Skeletal muscle cell (primary cell): ENCODE measurements at places on chromosomes 12 and 14.

GRCh38 chr14:44741431-44741830, 220.3 kb downstream of the KLHL28 start:
- DNase-seq, result no peak

- DNase-seq, result no peak
These were observed 104.3 kb downstream of the RBM19 start for GRCh38 chr12:113861708-113862312.

DNA sequence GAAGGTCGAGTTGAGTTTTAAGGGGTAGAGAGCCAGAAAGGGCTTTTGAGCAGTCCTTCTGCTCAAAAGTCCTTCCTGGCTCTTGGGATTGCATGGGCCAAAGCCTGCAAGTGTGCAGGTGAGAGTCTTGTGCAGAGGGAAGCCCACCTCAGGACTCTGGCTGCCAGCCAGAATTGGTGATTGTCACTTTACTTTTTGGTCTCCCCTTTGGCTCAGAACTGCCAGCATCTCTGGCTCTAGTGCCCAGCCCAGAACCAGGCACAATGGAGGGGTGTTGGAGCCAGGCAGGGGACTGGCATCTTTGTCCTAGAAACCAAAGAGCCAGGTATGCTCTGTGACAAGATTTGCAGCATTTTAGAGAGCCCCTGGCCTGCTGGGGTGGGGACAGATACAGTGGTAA, 23.5 kb downstream of the FAM222A start:
- DNase-seq, result no peak

GRCh38 chr12:6605421-6606330, 1.5 kb downstream of the CHD4 start:
- DNase-seq, result no peak

DNA sequence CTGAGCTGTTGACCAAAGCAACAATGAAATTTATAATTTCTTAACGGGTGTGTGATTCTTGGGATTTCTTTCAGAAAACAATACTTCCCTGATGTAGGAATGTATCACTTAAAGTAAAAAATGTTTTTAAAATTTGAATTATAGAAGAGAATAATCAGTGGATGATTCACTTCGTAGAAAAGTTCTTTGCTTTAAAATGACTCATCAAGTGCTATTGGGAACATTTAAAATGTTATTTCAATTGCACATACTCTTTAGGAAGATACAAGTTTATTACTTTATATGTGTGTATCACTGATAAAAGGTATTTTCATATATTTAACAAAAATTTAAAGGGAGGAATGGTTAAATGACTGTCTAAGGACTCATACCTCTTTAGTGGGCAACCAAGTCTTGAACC, 155.3 kb downstream of the PDE3A start:
- no peak for DNase-seq

- DNase-seq, result no peak
These were observed 20.3 kb downstream of the BCL11B start for GRCh38 chr14:99251721-99252120.

- no peak for DNase-seq
These were observed 29.1 kb downstream of the SLCO1A2 start for GRCh38 chr12:21305661-21306060.

DNA sequence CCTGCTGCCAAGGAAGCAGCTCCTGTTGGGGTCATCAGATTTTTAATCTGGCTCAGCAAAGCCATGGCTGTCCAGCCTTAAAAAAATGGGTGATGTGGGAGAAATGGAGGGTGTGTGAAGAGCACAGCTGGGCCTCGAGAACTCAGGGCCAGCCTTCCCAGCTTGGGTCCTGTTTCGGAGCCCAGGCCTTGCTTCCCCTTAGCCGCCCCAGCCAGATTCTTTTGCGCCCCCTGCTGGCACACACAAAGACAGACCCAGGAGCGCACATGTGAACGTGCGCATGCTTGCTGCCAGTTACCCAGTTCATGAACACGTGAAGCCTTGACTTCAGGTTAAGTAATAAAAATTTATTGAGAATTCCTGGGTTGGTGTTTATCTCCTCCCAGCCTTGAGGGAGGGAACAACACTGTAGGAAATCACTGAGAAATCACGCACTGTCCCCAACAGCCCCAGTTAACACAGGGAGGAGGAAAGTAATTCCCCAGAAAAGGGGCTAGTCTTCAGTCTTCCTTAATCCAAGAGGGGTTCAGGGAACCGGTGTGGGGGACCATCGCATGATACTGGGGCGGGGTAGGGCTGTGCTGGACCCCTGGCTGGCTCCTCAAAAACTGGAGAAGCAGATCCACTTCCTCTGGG, 5.3 kb downstream of the PHB2 start:
- peak; percentile 62 for DNase-seq

DNA sequence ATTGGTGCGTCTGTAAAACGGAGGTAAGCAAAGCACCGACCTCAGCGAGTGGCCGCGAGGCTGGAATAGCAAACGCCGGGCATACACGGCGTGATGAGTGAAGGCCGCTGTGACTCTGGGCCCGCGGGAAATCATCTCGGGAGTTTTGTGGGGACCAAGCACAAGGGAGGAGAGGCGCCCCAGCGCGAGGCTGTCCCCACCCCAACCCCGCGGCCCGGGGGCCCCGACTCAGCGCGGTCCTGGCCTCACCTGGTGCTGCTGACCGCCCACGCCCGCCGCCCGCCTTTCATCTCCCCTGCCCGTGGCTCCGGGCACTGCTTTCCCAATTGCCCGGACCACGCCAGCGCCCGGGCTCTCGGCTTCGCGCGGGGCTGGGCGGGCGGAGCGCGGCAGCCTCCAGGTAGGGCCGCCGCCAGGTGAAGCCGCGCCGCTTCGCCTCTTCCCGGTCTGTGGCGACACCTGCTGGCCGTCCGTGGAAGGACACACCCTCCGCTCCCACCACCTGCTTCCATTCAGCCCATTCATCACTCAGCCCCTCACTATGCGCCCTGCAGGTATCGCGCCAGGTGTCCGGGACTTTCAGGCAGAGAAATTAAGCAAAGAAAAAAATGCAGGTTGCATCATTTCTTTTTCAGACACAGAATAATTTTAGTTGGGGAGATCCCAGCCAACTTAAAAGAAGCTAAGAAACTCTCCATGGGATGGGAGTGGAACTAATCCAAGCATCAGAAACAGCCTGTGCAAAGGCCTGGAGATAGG, 360.4 kb downstream of the MED13L start:
- no peak for DNase-seq

DNA sequence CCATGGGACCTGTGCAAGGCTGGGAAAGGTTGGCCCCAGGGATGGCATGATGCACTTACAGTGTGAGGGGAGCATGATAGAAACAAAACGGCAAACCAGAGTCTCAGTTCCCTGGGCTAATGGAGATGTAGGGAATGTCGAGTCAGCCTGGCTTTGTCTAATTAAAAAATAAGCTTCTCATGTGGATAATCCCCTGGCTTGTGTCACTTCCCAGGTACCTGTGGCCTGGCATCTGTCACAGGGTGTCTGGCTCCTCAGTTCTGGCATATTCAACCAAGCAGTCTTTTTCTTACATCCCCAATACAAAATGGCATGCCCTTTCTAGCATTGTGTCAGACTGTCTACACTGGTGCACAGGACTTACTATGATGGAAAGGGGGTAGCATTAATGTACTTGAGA, 261.4 kb downstream of the GRIN2B start:
- DNase-seq, result no peak

GRCh38 chr14:99272899-99273765, 1.1 kb upstream of the BCL11B start:
- DNase-seq, result no peak

DNA sequence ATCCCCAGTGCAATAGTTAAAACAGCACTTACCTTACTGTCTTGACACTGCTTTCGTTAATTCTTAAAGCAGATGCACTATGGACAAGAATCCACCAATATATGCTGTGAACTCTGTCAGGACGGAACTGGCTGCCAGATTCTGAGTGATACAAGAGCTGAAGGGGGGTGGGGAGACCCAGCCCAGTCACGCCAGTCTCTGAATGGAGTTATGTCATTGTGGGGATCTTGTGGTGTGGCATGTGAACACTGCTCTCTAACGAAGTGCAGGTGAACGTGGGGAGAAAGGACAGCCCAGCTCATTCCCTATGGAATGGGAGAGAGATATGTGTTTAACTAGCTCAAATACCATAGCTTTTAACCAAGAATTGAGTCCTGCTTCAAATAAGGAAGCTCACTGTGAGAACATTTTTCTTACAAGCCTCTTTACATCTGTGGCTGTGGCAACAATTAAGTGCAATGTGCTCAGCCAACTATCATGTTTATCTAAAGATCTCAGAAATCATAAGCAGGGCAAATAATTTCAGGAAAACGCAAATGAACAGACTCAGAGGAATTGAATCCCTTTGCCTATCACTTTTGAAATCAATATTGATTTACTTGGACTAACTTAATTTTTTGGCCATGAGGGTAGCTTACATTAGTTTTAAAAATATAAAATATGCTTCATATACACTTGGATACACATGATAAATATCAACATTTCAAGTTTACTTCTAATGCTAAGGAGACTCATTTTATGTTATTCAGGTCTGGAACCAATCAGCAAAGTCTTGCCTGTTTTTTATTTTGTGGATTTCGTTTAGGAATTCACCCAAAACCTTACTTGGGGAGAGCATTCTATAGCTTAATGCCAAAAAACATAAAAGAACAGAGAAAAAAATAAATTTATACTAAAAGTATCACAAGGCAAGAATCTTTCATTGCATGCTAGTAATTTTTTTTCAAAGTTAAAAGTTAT, at the start of gene LUM:
LUM (minus strand) TSS at position 129 of the 960 bp plus-strand sequence. CDS start 2,515 bp downstream, outside the sequence.
- DNase-seq, result peak; percentile 50

- DNase-seq, result no peak
These were observed at the start of gene BEGAIN for GRCh38 chr14:100587086-100587762. TSS of gene BEGAIN (minus strand) at chr14:100587417. CDS start at chr14:100587290, 127 bp downstream.

DNA sequence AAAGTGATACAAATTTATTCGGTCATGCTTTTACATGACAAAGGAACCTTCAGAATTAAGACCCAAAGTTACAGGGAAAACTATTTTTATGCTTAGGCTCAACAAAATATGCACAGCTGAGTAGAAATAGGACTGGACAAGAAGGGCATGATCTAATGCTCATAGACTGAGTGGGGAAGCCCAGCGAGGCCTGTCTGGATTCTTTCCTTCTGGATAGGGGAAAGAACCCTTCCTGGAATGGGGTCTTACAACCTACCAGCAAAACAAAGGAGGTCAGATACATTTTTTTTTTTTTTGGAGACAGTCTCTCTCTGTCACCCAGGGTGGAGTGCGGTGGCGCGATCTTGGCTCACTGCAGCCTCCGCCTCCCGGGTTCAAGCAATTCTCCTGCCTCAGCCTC, 2.2 kb upstream of the DDX55 start:
- no peak for DNase-seq

DNA sequence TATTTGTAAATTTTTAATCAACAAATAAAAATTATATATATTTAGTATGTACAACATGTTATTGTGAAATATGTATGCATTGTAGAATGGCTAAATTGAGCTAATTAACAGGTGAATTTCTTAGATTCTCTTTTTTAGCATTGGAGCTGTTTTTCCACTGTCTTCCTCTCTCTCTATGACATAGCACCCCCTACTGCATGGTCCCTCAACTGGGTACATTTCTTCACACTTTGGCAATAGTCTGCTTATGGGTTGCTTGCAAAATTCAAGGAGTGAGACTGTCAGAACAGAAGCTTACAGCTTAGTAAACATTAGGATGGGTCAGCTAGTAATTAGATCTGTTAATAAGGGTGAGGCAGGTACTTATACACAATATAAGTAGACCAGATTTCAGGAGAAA, 658.5 kb upstream of the MGAT4C start:
- DNase-seq, result peak; percentile 24

GRCh38 chr14:51988221-51988620, 1.1 kb upstream of the RTRAF start:
- no peak for DNase-seq

DNA sequence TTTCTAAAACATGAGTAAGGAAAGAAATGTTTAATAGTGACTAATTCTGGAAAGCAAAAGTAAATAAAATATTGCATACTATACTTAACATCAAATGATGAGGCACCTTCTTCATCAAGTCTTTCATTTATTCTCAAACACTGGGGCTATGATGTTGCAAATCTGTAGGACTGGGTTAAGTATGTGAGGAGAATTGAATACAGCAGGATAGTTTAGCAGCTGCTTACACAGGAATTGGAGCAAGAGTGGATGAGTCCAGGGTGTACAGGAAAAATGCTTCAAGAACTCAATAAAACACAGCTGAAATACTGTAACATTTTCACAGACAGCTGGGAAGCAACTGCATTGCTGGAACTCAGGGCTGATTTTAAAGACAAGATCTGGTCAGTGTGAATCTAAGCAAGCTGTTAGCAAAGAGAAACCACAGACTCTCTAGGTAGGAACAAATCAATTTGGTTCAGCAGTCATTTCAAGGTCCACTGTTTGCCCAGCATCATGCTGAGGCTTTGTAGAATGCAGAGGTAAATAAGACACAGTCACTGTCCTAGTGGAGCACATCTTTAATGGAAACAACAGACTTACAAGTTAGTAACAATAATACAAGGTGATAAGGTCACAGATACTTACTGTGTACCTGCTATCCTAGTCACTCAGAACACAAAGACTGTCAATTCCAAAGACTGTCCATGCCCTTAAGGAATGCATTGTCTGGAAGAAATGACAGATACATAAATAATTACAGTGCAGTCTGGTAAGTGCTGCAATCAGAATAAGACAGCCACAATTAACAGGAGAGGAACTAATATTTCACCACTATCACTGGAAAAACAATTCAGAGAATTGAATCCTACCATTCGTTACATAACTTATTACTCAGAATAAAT, 96.8 kb upstream of the DACT1 start:
- DNase-seq, result peak; percentile 12

DNA sequence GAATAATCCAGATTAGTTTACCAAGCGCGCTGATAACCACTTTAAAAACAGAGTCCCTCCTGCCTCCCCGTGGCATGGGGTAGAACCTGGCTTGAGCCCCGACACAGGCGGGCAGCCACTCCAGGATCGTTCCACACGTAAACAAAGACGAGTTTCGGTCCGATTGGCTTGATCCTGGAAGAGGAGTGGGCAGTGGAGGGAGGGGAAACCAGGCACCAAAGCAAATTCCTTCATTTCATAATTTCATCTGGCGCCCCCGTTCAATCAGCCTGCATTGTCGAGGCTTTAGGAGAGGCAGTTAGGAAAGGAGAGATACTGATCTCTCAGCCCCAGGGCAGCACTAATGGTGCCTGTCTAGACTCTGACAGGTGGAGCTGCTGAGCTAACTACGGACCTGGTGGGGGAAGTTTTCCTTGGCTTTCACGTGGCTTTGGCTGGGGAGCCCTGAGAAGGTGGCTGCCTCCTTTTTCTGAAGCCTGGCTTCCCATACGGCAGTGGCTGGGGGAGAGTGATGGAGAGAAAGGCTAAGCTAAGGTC, 751 bp upstream of the GPRC5A start:
- no peak for DNase-seq

DNA sequence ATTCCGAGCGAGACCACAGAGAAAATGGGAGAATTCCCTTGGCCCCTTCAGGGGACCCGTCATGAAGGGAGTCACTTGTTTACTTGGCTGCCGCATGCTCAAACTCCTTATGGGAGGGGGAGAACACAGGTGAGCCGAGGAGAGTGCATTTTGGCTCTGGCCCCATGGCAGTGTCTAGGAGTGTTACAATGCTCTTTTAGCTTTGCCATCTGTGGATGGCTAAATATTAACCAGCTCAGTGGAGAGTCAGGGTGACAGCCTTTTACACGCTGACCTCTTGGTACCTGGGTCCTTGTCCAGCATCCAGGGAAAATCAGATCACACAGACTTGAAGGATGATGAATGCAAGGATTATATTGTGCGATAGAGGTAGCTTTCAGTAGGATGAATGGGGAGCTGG, 146.4 kb upstream of the ATXN7L3B start:
- no peak for DNase-seq

GRCh38 chr12:124020514-124020949, 47.5 kb downstream of the ZNF664 start:
- DNase-seq, result no peak
